Smooth muscle cell of the brain vasculature (primary cell): ENCODE measurements at places on chromosomes 3 and 15.
A peak's percentile ranks its signal among the peaks of the same experiment; 100 is the strongest.

DNA sequence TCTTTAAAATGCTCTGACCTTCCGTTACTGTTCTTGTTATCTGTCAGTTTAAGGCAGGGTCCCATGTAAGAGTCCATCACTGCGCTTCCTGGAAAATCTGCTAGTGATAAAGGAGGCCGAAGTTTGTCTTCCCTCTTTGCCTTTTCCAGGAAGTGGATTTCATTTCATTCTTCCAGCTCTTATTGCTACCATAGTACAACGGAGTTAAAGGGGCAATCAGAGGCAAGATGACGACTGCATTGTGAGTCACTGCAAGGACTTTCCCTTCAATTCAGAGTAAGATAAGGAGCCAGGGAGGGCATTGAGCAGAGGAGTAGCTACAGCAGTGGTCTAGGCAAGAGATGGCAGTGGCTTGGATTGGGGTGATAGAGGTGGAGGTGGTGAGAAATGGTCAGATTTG is 17.2 kb upstream of the DET1 start:
- DNase-seq = no peak

GRCh38 chr3:142618917-142619461 is 22.8 kb downstream of the PLS1 start:
- DNase-seq = no peak

DNA sequence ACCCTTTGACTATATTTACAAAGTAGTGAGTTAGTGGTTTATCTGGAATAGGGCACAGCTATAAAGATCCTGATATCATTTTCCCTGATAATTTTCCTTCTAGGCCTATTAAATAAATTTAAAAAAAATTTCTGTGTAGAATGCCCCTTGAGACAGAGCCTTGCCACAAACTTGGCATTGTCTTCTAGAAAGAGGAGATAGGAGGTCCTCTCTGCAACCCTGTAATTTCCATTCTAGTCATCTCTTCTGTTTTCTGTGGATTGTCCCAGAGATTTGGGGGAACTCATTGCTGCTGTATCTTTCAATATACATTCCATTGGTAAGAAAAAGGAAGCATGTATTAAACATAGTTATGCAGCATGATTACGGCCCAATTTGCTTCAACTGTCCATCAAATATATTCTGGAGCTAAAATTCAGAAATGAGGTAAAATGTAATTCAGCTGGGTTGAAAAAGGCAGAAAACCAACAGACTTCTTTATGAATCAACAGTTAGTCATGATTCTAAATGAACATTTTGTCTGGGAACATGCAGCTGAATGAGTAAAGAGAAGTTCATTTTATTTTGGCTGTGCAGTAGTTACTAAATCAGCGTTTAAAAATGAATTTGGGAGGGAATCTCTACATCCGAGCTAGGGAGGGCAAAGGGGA is 401.1 kb downstream of the NAALADL2 start:
- DNase-seq = no peak

DNA sequence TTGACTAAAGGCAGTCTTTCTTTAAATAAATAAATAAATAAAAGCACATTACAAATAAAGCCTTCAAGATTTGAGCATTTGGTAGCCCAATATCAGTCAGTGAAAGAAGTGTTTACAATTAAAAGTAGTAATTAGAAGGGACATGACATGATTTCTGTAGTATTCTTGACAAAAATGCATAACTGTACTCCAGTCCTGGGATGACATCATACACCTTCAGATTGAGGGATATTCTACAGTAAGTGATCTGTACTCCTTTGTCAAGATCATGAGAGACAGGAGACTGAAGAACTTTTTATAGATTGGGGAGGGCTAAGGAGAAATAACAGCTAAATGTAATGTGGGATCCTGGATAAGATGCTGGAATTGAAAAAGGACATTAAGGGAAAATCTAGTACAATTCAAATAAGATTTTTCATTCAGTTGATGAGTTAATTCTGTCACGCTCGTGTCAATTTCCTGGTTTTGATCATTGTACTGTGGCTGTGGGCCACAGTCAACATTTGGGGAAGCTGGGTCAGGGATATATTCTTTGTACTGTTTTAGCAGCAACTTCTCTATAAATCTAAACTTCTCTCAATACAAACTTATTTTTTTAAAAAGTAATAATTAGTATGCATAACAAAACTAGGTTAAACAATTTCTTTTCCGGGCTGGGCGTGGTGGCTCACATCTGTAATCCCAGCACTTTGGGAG is 314.8 kb downstream of the PTPRG start:
- DNase-seq = no peak

GRCh38 chr15:91264651-91265351 is 164.7 kb downstream of the SV2B start:
- DNase-seq = no peak

- no peak for DNase-seq
Measured at GRCh38 chr3:40975711-40976121, 223.6 kb upstream of the CTNNB1 start.

DNA sequence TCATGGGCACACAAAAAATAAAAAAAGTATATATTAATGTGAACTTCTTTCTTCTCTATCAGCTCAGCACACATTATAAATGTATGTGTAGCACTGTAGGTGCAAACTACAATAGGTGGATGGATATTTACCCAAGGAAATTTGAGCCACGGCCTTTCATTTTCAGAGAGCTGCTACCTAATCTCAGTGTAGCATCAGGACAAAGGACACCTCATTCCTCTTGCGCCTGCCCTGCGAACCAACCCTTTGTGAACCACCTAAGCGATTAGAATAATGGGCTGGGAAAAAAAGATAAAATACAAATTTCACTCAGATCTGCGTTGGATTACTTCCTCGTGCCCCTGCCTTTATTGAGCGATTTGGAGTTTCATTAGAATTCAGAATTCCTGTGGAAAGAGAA is 263.2 kb downstream of the NR2F2 start:
- no peak for DNase-seq

GRCh38 chr3:5019411-5020241 is 40.4 kb downstream of the BHLHE40 start:
- no peak for DNase-seq

DNA sequence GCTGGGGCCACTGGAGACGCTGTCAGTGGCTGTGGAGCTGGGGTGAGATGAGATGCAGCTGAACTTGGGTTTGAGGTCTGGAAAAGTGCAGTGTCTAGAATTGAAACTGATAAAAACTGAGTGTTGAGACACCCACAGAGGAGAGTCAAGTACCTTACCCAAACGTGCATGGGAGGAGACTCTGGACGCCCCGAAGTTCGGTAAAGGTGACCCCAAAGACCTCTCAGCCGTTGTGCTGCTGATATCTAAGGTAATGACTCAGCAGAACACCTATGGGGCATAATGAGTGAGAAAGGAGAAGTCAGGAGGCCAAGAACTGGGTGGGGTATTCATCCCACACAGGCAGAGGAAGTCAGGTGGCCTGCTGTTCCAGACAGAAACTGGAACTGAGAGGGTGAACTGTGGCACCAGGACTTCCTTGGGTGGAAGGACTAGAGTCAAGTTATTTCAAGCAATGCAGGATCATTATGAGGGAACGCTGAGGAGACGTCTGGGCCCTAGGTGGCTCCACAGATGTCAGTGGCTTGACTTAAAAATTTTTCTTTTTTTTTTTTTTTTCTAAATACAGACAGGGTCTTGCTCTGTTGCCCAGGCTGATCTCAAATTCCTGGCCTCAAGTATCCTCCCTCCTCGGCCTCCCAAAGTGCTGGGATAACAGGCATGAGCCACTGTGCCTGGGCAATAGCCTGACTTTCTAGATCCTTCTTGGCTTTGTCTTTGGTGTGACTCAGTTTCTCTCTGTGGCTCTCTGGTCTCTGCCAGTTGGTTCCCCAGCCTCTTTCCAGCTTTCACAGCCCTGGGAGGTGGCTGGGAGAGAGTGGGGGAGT is 67.6 kb upstream of the GCNT3 start:
- DNase-seq = no peak

DNA sequence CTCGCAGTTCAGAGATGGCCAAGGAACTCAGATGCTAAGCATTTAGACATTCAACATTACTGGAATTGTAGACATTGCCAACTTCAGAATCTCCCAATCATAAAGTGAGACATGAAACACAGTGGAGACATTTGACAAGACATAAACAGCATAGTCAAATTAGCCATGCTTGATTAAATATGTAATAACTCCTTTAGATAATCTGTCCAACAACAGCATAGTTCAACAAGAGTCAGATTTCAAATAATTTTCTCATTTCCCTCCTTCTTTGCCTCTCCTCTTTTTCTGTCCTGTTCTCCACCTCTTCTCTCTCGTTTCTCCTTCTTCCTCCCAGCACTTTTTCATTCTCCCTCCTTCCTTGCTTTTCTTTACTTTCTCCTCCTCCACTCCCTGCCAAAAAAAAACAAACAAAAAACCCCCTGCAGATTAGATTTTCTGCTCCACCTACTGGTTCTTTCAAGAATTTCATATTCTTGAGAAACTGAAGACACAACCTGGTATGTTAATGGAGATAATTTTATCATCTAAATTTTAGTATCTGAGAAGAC is 20.2 kb downstream of the CPOX start:
- no peak for DNase-seq

- peak; percentile 6 for DNase-seq
Measured at GRCh38 chr3:10551821-10552630, 46.6 kb upstream of the ATP2B2 start.

DNA sequence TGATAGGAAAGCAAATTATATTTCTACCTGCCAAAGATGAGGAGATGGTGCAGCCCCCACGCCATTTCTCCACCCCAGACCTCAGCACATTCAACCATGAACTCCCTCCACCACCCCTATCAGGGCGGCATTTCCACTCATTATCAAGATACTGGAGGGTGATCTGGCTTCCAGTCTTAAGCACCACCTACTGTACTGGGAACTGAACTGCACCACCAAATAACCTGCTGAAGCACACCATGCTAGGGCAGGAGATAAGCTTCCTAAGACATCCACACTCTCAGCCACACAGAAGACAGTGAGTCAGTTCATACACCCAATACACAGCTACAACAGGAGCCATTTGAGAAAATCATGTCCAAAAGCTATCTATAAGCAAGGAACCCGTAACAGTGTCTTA is 98.8 kb downstream of the FGF7 start:
- DNase-seq = no peak

DNA sequence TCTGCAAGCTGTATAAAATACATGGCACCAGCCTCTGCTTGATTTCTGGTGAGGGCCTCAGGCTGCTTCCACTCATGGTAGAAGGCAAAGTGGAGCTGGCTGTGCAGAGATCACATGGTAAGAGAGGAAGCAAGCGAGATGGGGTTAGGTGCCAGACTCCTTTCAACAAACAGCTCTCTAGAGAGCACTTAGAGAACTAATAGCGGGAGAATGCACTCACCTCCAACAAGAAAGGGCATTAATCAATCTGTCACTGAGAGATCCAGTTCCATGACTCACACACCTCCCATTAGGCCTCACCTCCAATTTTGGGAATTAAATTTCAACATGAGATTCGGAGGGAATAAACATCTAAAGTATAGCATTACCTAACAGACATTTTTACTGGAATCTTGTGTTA is 644.1 kb upstream of the ARRDC4 start:
- no peak for DNase-seq

GRCh38 chr3:54573858-54574257 is 354.0 kb downstream of the LRTM1 start:
- no peak for DNase-seq

DNA sequence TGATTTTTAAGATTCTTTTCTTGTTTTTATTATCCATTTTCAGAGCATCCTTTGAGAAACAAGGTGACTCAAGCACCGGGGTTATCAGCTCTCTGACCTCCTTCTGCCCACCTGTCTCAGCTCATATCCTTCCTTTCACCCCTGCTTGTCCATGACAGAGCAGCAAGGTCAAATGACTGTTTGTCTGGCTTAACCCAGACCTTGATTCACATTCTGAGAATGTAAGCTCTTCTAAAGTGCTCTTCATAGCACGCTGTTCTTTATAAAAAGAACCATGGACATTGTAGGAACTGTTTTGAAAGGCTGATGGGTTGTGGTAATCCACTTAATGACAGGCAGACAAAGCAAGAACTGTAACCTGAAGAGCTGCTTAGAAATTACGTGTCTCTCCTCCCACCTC is 122.5 kb downstream of the CHST2 start:
- no peak for DNase-seq

DNA sequence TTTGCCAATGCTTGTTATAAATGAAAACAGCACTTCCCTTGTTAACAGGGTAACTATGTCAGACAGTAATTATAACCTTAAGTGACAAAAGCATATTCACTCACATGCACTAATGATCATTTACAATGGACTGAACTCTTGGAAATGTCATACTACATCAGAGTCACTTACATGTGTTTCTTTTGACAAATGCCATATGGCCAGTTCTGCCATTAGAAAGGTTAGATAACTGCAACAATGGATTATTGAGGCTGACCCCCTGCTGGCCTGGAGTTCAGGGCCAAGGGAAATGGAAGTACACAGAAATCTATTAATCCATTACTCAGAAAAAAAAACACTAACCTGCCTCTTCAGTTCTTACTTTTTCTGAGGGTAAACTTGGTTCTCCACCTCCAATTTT is 313.4 kb downstream of the CNTN3 start:
- no peak for DNase-seq

- DNase-seq = no peak
Measured at GRCh38 chr15:73517566-73517965, 74.6 kb downstream of the REC114 start.

GRCh38 chr3:64289622-64290021 is 64.4 kb upstream of the PRICKLE2 start:
- DNase-seq = no peak

- no peak for DNase-seq
Measured at GRCh38 chr15:86413191-86413590, 333.5 kb downstream of the AGBL1 start.

- no peak for DNase-seq
Measured at GRCh38 chr3:170633573-170633972, 47.7 kb upstream of the SLC7A14 start.

- DNase-seq = no peak
Measured at GRCh38 chr15:42549032-42549491, 424 bp downstream of the HAUS2 start.

- DNase-seq = no peak
Measured at GRCh38 chr3:85979034-85979433, 1011.9 kb downstream of the VGLL3 start.

GRCh38 chr15:43218908-43219706 is 1.7 kb downstream of the EPB42 start:
- no peak for DNase-seq

- no peak for DNase-seq
Measured at GRCh38 chr3:180430896-180431295, 171.1 kb upstream of the TTC14 start.

DNA sequence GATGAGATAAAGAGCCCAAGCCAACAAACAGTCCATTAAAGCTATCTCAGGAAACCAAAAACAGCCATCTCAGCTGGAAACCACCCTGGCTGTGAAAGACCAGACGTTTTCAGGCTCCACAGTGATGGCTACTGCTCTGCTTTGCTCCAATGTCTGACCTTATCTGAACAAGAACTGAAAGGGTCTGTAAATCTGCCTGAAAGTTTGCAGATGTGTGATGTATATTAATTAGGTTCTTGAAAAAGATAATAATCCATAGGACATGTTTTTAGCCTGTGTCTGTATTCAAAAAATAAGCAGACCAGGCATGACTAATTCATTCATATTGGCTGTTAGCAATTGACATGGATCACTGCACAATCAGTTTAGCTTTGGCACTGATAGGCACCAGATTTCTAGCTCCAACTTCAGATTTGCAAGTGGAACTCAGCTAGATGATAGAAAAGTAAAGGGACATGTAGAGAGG is 611.4 kb upstream of the NAALADL2 start:
- no peak for DNase-seq

- no peak for DNase-seq
Measured at GRCh38 chr3:15295506-15295905, 36.9 kb downstream of the SH3BP5 start.
